ENCODE measurements at places on chromosomes 1 and 21.

DNA sequence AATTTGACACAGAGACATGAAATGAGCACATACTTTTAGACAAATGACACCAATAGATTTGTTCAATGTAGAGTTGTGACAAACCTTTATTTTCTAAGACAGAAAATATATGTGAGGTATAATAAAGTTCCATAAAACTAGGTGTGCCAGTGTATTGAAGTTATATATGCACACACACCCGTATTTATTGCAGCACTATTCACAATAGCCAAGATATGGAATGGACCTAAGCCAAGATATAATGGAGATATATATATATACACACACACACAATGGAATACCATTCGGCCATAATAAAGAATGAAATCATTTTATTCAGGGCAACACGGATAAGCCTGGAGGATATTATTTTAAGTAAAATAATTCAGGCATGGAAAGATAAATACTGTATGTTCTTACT is 1013.5 kb downstream of the KCNT2 start:
- DNase-seq = no peak

- no peak for DNase-seq
These were observed 49.3 kb downstream of the KCNAB2 start for GRCh38 chr1:6094801-6095505.

GRCh38 chr1:175373786-175374623 is 181.4 kb upstream of the KIAA0040 start:
- DNase-seq = peak; percentile 71

GRCh38 chr1:199472978-199473377 is 554.5 kb upstream of the NR5A2 start:
- DNase-seq = no peak

- no peak for DNase-seq
These were observed 13.6 kb upstream of the GOLT1A start for GRCh38 chr1:204227351-204227750.
